ENCODE measurements at places on chromosomes 1 and 21. TPM values are rescaled to one million over a fixed set of nuclear protein-coding genes. Genes with fewer than 3 reads are reported as not detected.

DNA sequence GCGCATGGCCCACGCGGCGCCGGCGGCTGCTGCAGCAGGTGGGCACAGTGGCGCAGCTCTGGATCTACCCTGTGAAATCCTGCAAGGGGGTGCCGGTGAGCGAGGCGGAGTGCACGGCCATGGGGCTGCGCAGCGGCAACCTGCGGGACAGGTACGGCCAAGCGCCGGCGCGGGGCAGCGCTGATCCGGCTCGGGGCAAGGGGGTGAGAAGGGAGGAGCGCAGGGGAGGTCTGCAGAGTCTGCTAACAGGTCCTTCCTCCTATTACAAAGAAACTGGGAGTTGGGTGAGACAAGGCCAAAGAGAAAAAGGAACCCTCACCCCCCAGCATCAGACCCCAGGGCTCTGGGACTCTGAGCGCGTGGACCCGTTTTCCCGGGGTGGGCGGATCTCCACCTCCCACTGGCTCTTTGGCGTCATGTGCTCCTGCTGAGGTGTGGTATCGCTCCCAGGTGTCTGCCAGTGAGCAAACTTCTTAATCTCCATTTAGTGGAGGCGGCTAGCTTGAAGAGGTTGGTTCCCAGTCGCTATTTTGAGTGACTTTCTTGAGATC, 431 bp downstream of the MTARC1 start:
- peaks cover 20% of the 10 kb centered on the region for H3K4me1 ChIP-seq
- DNase-seq, result peak; percentile 52
- no peaks in the 10 kb centered on the region for H3K27me3 ChIP-seq

PRDM16 gene
- total RNA-seq, result 69.1 TPM

GRCh38 chr1:19850214-19850613, 32.0 kb upstream of the OTUD3 start:
- no peaks in the 10 kb centered on the region for H3K36me3 ChIP-seq
- H3K27me3 ChIP-seq, result peaks cover 3% of the 10 kb centered on the region
- no peak overlapping the region for H3K4me3 ChIP-seq
- H3K4me1 ChIP-seq, result no peaks in the 10 kb centered on the region

GRCh38 chr1:186291271-186291670, 83.8 kb downstream of the TPR start:
- no peaks in the 10 kb centered on the region for H3K27me3 ChIP-seq
- no peak for DNase-seq
- no peaks in the 10 kb centered on the region for H3K36me3 ChIP-seq
- H3K4me1 ChIP-seq, result peaks cover 4% of the 10 kb centered on the region
- no peak overlapping the region for H3K4me3 ChIP-seq

ARTN gene
- 2.0 TPM for total RNA-seq

GRCh38 chr1:67680486-67680885, 4.5 kb upstream of the GADD45A start:
- peaks cover 27% of the 10 kb centered on the region for H3K4me1 ChIP-seq
- no peak overlapping the region for H3K4me3 ChIP-seq
- no peaks in the 10 kb centered on the region for H3K36me3 ChIP-seq
- no peak for DNase-seq

NCF2 gene
- 0.67 TPM for total RNA-seq

- no peak for DNase-seq
- no peaks in the 10 kb centered on the region for H3K27me3 ChIP-seq
- no peak overlapping the region for H3K27ac ChIP-seq
- H3K36me3 ChIP-seq, result no peaks in the 10 kb centered on the region
- H3K4me1 ChIP-seq, result no peaks in the 10 kb centered on the region
Observed at GRCh38 chr1:199546323-199546722, 481.2 kb upstream of the NR5A2 start.

FCRL1 gene
- not detected for total RNA-seq

AKR7A2 gene
- total RNA-seq, result 55.8 TPM

DNA sequence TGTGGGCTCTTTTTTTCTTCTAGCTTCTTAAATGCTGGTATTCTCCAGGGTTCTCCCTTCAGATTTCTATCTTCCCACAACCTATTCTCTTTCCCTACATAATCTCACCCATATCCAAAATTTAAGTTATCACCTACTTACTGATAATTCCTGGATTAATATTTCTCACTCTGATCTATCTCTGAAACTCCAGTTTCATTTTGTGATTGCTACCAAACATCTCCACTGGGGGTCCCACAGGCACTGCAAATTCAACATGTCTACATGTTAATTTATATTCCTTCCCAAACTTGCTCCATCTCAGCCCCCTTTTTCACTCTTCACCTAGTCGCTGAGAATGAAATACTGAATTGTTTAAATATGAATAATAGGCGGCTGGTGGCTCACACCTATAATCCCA, 9.9 kb upstream of the C1orf141 start:
- H3K36me3 ChIP-seq, result no peaks in the 10 kb centered on the region
- DNase-seq, result no peak
- H3K27me3 ChIP-seq, result no peaks in the 10 kb centered on the region
- no peak overlapping the region for H3K4me3 ChIP-seq

GRCh38 chr1:55272994-55273393, 57.8 kb upstream of the USP24 start:
- no peak overlapping the region for H3K27ac ChIP-seq
- H3K4me1 ChIP-seq, result peaks cover 1% of the 10 kb centered on the region
- H3K4me3 ChIP-seq, result no peak overlapping the region
- peaks cover 16% of the 10 kb centered on the region for H3K27me3 ChIP-seq
- DNase-seq, result no peak

FCRL3 gene
- total RNA-seq, result not detected

- no peaks in the 10 kb centered on the region for H3K27me3 ChIP-seq
- H3K36me3 ChIP-seq, result peaks cover under 1% of the 10 kb centered on the region
- H3K4me1 ChIP-seq, result no peaks in the 10 kb centered on the region
- no peak overlapping the region for H3K27ac ChIP-seq
Observed at GRCh38 chr1:25257196-25257595, 9.9 kb upstream of the RSRP1 start.

DNA sequence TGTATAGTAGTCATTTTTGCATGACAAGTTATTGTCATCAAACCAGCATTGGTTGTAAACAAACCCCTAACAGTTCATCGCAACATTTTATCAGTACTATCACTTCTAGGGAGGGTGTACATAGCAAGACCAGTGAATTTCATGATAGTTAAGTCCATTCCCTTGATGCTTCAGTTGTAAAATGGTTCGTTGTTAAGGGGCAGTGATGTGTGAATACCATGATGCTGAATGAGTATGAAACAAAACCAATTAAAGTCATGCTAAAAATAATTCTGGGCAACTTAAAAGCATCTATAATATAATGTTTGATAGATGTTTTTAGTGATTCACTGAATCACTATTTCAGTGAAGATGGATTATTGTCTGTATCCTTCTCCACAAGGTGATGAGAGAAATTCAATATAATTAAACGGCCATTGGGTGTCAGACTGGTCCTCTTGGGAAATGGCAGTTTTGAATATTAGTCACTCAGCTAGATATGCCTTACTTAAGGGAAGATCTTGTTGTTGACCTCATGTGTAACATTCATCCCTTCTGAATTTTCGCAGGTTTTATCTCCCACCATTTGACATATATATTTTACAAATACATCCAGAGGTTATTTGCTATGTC, 742.2 kb upstream of the TMPRSS15 start:
- no peak overlapping the region for H3K4me3 ChIP-seq
- H3K27me3 ChIP-seq, result no peaks in the 10 kb centered on the region
- H3K4me1 ChIP-seq, result no peaks in the 10 kb centered on the region
- H3K36me3 ChIP-seq, result no peaks in the 10 kb centered on the region
- DNase-seq, result no peak

GRCh38 chr21:17427157-17427556, 85.7 kb upstream of the CXADR start:
- H3K36me3 ChIP-seq, result no peaks in the 10 kb centered on the region
- H3K27ac ChIP-seq, result no peak overlapping the region
- no peak overlapping the region for H3K4me3 ChIP-seq

DNA sequence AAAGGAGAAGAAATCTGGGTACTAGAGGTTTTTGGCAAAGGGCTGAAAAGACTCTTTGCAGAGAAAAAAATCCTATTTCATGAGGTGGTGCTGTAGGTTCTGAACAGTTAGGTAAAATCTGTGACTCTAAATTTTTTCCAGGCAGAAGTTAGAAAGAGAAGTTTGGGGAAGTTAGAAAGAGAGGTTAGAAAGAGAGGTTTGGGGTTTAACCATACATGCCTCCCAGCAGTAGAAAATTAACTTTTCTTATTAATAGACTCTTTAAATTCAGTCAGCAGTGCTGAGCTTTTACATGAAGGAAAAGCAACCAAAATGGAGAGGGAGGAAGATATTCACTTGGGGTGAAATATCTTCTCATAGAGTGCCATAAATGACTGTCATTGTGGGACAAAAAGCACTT, 12.2 kb downstream of the AMY1C start:
- no peaks in the 10 kb centered on the region for H3K36me3 ChIP-seq
- H3K27me3 ChIP-seq, result no peaks in the 10 kb centered on the region
- no peaks in the 10 kb centered on the region for H3K4me1 ChIP-seq
- H3K27ac ChIP-seq, result no peak overlapping the region
- H3K4me3 ChIP-seq, result no peak overlapping the region

SPRR3 gene
- total RNA-seq, result not detected

- peaks cover 18% of the 10 kb centered on the region for H3K36me3 ChIP-seq
- H3K4me3 ChIP-seq, result no peak overlapping the region
- no peak for DNase-seq
- no peaks in the 10 kb centered on the region for H3K27me3 ChIP-seq
Observed at GRCh38 chr21:43692949-43693348, 26.0 kb upstream of the PDXK start.

GRCh38 chr1:238861342-238862066, 524.9 kb upstream of the CHRM3 start:
- no peaks in the 10 kb centered on the region for H3K27me3 ChIP-seq
- no peak for DNase-seq
- H3K4me3 ChIP-seq, result no peak overlapping the region
- no peak overlapping the region for H3K27ac ChIP-seq
- H3K36me3 ChIP-seq, result no peaks in the 10 kb centered on the region

DNA sequence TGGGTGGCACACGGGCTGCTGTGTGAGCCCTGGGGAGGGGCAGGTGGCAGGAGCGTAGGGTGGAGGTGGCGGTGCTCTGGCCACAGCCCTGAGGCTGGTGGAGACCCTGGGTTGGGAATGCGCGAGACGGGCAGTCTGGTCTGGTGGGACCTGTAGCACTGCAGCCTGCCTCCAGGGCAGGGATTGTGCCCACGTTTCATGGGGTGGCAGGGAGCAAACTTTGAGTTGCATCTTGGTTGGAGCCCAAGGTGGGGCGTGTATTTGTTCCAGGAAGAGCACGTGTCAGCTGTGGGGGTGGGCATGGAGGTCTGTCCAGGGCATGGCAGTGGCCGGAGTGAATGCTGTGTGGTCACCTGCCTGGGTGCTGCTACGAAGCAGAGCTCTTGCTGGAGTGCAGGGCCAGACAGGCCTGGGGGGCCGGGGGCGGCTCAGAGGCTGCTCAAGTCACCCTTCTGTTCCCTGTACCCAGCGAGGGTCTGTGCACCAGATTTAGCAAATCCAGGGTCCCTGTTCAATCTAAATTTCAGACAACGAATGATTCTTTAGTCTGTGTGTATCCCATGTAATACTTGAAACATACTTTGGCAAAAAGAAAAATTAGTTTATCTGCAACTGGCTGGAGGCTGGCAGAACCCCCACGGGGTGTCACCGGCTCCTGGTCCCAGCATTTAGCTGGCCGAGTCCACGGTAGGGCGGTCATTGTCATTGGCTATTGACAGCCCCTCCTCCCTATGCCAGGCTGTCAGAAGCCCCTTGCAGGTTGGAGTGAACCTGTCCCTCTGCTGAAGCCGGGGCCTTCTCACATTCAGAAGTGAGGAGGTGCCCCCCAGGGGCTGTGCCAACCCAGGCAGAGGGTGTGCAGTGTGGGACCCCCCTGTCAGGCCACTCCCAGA, 27.3 kb downstream of the KRTAP10-1 start:
- H3K4me3 ChIP-seq, result no peak overlapping the region
- H3K27me3 ChIP-seq, result no peaks in the 10 kb centered on the region
- no peak overlapping the region for H3K27ac ChIP-seq
- no peak for DNase-seq
- H3K4me1 ChIP-seq, result no peaks in the 10 kb centered on the region
- no peaks in the 10 kb centered on the region for H3K36me3 ChIP-seq

EFNA3 gene
- 10.5 TPM for total RNA-seq

DNA sequence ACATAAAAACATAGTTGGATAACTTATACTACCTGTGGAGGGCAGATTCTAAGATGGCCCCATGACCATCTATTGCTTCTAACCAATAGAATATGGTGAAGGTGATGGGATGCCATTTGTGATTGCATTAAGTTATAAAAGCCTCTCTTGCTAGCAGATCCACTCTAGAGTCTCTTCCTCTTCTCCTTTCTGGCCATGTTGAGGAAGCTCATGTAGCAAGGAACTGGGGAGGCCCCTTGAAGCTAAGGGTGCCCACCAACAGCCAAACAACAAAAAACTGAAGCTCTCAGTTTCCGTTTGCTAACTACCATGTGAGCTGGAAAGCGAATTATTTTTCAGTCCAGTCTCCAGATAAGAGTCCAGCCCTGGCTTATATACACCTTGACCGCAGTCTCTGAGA, 16.0 kb upstream of the AGO1 start:
- peaks cover 1% of the 10 kb centered on the region for H3K4me1 ChIP-seq
- DNase-seq, result no peak
- H3K4me3 ChIP-seq, result no peak overlapping the region
- H3K36me3 ChIP-seq, result no peaks in the 10 kb centered on the region

- DNase-seq, result no peak
- no peak overlapping the region for H3K4me3 ChIP-seq
- H3K27me3 ChIP-seq, result no peaks in the 10 kb centered on the region
Observed at GRCh38 chr1:97619706-97620105, 301.1 kb downstream of the DPYD start.

- no peak overlapping the region for H3K4me3 ChIP-seq
- H3K36me3 ChIP-seq, result peaks cover 7% of the 10 kb centered on the region
- peaks cover 4% of the 10 kb centered on the region for H3K4me1 ChIP-seq
Observed at GRCh38 chr1:165753934-165754333, 14.7 kb downstream of the TMCO1 start.

DNA sequence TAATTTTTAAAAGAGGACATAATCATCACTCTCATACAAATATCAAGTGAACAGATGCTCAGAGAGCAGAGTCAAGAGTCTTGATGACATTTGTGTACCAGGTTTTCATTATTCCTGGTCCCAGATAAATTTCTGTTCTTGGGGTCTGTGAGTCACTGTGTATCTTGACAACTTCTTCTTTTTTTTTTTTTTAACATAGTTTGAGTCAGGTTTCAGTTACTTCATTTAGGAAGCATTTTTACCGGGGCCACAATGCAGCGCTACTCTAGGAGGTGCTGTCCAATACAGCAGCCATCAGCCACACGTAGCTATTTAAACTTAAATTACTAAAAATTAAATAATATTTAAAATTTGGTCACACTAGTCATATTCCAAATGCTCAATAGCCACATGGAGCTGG, 188.1 kb upstream of the SAMSN1 start:
- no peak for DNase-seq
- H3K4me3 ChIP-seq, result no peak overlapping the region
- H3K4me1 ChIP-seq, result no peaks in the 10 kb centered on the region
- H3K36me3 ChIP-seq, result no peaks in the 10 kb centered on the region
- H3K27ac ChIP-seq, result no peak overlapping the region

DNA sequence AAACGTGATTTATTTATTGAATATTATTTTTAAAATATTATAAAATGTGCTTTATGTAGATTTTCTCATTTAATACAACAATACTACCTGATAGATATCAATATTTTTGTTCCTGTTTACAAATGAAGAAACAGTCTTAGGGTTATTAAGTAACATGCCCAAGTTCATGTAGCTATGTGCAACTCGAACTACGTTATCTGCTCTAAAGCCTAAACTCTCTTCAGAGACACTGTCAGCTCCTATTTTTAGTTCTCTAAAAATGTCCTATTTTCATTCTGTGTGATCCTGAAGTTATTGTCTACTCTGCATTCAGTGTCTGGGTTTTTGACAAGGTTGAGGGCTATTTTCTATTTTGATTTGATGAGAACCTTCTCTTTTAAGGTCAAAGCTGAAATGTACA, 550.1 kb upstream of the B3GALT2 start:
- no peak overlapping the region for H3K27ac ChIP-seq
- H3K27me3 ChIP-seq, result no peaks in the 10 kb centered on the region
- peaks cover 10% of the 10 kb centered on the region for H3K4me1 ChIP-seq
- H3K4me3 ChIP-seq, result no peak overlapping the region
- DNase-seq, result no peak
- H3K36me3 ChIP-seq, result no peaks in the 10 kb centered on the region

USP33 gene
- 89.1 TPM for total RNA-seq
